ENCODE measurements at places on chromosomes 13 and 19.
A peak's percentile ranks its signal among the peaks of the same experiment; 100 is the strongest.

GRCh38 chr13:101157261-101157660 lies 259.0 kb downstream of the NALCN start:
- DNase-seq: no peak

GRCh38 chr19:51541458-51542357 lies 10.2 kb upstream of the SIGLEC6 start:
- no peak for DNase-seq

DNA sequence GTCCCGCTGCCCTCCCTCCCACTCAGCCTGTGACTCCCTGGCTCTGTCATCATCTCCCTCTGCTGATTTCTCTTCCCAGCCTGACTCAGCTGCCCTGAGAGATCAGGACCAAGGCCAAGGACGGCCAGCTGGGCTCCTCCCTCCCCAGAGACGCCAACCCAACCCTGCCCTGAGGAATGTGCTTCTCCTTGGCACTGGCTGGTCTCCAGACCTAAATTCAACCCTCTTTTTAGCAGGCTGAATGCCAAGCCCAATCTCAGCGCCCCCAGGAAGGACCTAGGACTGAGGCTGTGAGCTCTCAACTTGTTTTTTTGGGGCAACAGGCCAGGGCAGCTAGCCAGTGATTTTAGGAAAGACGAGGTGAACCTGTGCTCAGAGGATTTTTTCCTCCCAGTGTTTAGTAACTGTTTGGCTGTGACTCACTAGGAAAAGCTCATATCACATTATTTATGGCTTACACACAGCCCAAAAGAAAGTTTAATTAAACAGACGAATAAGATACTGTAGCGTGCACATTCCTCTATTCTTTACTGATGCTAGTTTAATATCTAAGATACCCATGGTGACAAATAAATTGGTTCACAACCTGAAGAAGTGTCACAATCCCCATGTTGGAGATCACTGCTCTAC lies 7.4 kb upstream of the IGFL1 start:
- DNase-seq: no peak

- DNase-seq: no peak
Observed at GRCh38 chr13:41938918-41939317, 22.0 kb downstream of the VWA8 start.

- DNase-seq: peak; percentile 34
Observed at GRCh38 chr13:112928972-112929782, 39.8 kb upstream of the MCF2L start.

All from SK-MEL-5 (cell line).